ENCODE measurements at places on chromosomes 16 and 17. TPM values are rescaled to one million over a fixed set of nuclear protein-coding genes. Genes with fewer than 3 reads are reported as not detected.

TP53TG3D gene
- not detected for total RNA-seq

CA5A gene
- total RNA-seq: not detected

DNAH3 gene
- 0.24 TPM for total RNA-seq

MRPL38 gene
- total RNA-seq: 118 TPM

SLFN12 gene
- total RNA-seq: 14.5 TPM

KRT12 gene
- not detected for total RNA-seq

TEKT1 gene
- not detected for total RNA-seq

C1QL1 gene
- total RNA-seq: 6.4 TPM

CRHR1 gene
- total RNA-seq: 0.52 TPM

BCAR1 gene
- 97.1 TPM for total RNA-seq

WFDC1 gene
- total RNA-seq: 0.24 TPM

GAA gene
- 28.9 TPM for total RNA-seq

TBC1D24 gene
- total RNA-seq: 19.0 TPM

CHRNE gene
- total RNA-seq: 0.31 TPM

TBC1D3K gene
- total RNA-seq: not detected

TMEM231 gene
- total RNA-seq: 5.2 TPM

TBX4 gene
- total RNA-seq: not detected

PRR15L gene
- not detected for total RNA-seq

NPIPA5 gene
- total RNA-seq: 5.2 TPM
